ENCODE measurements at places on chromosomes 5 and 9.

DNA sequence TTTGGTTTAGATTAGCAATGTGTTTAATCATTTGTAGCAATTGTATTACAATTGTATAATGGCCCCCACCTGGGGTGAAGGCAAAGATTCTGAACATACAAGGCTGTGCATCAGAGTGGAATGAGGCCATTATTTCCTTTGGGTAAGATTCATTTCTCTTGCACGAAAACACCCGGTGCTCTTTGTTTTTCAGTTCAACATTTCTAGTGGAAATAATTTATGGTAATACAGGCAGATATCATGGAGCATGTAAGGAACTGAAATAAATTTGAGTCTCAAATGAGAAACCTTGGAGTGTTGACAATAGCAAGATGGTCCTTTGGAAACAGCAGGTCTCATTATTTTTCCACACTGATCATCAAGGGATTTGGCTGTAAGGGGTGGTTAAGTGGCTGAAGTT lies 475.9 kb downstream of the GABRG2 start:
- DNase-seq, result no peak

- DNase-seq, result no peak
These were observed 4.3 kb downstream of the ARRDC3 start for GRCh38 chr5:91378752-91379211.

DNA sequence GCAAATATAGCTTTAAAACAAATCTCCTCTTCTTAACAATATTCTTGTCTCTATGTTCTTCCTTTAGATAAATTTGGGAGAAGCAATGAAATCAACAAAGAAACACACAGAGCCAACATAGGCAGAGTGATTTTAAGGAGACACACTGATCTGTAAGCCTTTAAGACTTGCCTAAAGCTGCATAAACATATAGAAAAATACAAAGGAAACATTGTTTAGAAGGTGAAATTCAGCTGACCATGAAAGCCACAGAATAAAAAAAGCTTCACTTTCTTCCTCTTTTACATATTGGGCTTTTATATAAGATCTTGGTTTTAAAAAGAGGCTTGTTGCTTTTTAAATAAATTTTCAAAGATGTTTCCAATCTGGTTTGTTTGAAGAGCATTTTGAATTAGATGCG lies 1277.5 kb downstream of the EFNA5 start:
- DNase-seq, result no peak

- no peak for DNase-seq
These were observed 32.4 kb upstream of the CRHBP start for GRCh38 chr5:76920491-76920890.

DNA sequence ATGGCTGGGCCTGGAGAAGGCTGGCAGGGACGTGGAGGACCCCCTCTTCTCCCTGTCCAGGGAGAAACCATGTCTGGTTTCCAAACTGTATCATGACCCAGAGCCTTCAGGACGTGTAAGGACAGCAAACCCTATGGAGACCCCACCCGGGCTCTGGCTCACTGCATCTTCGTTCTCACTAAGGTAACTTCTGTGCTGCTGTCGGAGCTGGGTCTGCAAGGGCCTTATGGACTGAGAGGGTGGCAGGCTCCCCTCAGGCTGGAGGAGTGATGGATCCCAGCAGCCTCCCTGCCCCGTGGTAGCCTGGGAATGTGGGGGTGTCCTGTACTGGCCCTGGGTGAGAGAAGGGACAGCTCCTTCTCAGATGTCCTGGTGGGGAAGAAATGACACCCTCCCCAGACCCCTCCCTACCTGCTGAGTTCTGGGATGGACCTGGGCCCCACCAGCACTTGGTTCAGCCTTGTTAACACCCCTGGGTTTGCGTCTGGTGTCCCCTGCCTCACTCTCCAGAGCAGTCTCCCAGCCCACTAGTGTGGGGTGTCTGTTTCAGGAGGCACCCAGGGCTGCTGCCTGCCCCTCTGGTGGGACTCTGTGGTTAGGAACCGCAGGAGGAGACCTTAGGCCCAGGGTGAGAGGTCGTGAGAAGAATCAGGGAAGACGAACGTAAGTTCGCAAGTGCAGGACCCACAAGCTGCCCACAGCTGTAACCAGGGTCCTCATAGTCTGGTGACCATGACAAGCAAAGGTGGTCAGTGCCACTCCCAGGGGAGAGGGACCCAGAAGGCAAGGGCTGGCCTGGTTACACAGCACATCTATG lies 6.6 kb downstream of the SPATA31E1 start:
- DNase-seq, result no peak

DNA sequence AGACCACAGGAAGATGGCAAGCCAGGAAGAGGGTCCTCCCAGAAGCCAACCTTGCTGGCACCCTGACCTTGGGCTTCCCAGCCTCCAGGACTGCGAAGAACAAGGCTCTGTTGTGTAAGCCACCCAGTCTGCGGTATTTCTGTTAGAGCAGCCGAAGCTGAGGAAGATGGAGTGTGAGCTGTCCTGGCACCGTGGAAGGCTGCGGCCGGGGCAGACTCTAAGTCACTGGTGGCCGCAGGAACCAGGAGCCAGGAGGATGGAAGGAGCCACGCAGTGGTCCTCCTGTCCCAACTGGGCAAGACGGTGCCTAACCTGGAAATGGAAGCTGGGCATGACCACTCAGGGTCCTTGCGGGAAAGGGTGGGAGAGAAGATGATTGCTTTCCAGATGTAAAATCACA lies 89.1 kb downstream of the ZNF354C start:
- no peak for DNase-seq

DNA sequence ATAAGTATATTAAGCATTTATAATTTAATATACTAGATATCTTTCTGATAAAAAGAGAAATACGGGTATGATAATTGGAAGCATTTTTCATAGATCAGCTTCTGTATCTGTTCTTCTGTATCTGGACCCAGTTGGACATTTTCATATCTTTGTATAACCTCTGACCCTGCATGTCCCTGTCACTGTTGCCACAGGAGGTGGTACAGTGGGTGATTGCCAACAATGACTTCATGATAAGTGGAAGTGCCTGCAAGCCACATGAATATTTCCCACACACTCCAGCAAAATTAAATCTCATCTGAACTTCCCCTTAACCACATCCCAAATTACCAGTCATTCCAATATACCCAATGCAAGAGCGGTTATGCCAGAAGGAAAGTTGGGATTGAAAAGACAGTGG lies 376.4 kb downstream of the ARRDC3 start:
- DNase-seq, result no peak

- no peak for DNase-seq
These were observed 9.7 kb downstream of the SPATA9 start for GRCh38 chr5:95673081-95673480.

DNA sequence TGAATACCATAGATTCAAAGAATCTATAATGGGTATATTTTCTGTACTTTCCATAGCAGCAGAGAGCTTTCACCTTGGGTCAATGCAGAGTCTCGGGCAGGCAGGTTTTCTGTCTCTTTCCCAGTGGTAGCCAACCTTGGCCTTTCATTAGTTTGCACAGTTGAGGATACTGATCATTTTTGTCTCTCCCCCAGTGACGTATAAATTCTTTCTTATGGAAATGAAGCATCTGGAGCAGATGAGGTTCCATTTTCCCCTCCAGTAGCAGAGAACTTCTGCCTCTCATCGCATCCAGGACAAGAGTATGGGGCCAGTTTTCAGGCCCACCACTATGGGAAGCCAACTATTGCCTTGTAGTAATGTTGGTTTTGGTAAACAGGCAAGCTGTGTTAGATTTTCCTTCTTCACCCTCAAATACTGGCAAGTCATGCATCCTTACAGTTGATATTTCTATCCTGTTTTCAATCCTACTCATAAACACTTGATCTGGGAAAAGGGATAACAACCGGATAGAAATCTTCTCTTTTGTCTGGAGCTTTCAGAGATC lies 845.2 kb upstream of the CDH18 start:
- DNase-seq, result no peak

DNA sequence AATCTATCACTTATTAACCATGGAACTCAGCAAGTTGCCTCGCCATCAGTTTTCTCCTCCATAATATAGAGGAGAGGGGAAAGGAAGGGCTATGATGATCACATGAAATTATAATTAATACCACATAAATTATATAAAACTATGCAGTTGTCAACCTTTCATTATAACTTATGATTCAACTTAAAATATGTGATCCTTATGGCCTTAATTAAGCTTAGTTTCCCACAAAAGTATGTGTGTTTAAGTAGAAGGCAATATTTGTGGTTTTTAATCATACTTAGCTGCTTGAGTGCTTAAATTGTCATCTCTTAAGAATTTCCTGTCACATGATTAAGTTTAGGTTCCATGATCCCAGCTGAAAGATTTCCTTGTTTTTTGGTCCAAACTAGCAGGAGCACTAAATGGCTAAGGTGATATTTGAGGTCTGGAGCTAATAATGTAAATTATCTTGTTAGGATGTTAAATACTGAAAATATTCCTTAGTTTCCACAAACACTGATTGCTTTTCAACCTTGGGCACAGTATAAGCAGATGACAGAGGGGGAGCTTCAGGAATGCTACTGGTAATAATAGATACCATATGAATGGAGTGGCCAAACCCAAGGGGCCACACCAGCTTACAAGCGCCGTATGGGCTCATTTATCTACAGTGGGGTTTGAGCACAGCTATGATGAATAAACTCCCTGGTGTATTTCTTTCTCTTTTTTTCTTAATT lies 26.4 kb upstream of the F2R start:
- no peak for DNase-seq

DNA sequence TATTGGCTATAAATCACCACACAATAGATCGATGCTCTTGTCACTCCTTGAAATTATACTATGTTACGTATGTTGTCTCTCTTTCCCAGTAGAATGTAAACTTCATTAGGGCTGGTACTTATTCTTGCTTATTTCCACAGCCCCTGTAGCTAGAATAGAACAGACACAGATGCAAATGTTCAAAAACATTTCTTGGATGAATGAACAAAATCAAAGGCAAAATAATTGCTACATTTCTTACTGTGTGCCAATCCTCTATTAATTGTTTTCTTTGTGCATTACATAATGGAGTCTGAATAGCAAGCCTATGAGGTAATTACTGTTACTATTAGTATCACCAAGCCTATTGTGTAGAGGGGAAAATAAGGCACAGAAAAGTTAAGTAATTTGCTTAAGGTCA lies 725 bp upstream of the OR13C2 start:
- DNase-seq, result no peak

- no peak for DNase-seq
These were observed 341.2 kb upstream of the CTNND2 start for GRCh38 chr5:12245429-12245828.

GRCh38 chr9:29511680-29512079 lies 1938.4 kb upstream of the C9orf72 start:
- no peak for DNase-seq

DNA sequence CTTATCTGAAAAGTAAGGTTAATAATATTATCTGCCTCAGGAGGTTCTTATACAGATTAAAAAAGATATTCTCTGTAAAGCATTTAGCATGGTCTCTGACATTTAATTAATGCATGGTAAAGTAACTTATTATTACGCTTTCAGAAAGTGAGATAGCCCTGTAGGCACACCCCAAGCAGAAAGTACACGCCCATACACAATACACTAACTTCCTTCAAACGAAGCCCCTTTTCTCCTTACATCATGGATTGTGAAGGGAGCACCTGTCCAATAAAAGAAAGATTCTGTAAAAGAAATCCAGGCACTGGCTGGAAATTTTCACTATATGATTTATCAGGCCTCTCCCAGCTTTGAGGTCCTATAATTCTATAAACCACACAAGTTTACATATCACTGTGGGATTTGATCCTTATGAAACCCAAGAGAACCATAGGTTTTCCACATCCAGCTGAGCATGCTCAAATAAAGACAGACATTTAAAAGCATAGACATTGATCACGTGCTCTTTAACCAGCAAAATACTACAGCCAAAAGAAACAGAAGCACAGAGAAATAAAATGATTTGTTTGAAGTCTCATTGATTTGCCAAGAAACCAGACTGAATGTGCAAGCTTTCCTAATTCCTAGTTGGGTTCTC lies 14.1 kb upstream of the NR3C1 start:
- no peak for DNase-seq

- DNase-seq, result no peak
These were observed 59.8 kb downstream of the DAB2IP start for GRCh38 chr9:121711281-121711680.

- DNase-seq, result peak; percentile 42
These were observed 72.3 kb downstream of the PSMB7 start for GRCh38 chr9:124342776-124343485.

- no peak for DNase-seq
These were observed 286.8 kb upstream of the RPS23 start for GRCh38 chr5:82564963-82565362.

DNA sequence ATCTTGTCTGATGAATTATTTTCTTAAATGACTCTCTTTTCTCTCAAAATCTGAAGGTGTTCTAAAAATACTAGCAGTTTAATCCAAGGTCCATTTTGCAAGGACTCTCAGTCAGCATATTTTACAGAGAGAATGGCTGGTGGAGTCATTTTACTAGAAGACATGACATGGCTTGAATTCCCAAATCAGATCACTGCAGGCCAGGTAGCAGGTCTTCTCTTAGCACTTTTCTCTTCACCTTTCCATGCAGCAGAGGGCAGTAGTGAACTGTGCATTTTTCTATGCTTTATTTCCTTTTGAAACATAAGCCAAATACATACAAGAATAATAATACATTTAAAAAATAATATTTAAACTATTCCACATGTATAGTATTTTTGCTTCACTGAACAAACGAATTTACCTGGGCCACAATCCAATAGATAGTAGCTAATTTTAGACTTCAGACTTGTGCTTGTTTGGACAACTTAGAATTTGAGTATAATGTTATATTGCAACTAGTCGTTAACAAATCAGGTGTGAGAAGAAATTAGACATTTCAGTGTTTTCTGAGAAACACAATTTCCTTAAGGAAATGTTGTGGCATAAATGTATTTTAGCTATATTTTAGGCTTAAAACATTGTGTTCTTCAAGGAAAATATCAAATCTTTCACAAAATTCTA lies 289.4 kb upstream of the DAB2 start:
- DNase-seq, result no peak

DNA sequence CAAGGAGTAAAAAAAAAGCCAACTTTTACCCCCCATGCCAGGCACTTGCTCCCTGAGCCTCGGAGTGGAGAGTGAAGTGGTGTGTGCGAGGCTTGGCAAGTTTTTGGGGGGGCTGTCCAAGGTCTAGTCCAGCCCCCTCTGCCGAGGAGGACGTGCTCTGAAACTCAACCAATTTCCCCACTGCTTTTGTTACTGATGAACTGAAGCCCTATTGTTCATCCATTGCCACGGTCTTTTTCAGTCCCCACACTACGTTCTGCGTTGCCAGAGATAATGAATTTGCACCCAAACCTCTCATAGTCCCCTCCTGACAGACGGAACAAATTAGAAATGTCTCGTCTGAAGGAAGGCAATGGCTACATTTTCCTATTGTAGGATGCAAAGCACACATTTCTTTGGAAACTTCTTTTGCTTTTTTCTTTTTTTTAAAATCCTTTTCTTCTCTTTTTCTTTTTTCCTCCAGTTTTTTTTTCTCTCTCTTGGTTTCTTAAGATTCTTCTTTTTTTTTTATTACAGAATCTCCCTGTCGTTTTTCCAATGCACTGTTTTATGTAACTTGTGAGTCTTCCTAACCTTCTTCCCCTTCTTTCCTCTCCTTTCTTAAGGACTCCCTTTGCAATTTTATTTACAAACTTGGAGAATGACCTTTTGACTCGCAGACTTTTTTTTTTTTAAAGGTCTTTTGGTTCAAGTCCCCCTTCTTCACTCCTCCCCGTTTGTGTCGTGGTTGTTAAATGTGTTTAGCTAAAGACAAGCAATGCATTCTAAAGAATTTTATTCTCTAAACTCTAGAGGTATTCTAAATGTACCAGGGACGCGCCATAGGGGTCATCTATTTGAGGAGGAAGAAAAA lies 209.5 kb downstream of the MEF2C start:
- DNase-seq, result no peak

Data from omental fat pad (tissue), 4 donors.